ENCODE measurements at places on chromosomes 13 and 19.

DNA sequence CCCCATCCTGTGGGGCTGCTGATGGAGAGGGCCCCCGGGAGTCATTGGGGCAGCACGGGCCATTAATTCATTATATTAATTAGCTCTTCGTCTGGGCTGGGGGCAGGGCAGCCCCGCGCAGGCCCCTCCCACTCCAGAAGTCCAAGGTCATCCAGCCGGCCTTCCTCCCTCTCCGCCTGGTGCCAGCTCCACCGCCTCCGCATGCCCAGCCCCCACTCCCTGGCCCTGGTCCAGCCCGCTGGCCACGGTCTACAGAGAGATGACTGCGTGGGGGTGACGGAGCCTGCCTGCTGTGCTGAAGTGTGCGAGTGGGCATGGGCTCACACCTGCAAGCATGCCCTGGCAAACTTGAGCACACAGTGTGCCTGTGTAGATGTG lies 8.8 kb downstream of the IGLON5 start:
- no peak for DNase-seq

- DNase-seq: no peak
These were observed 171.6 kb downstream of the ZIC5 start for GRCh38 chr13:99800011-99800410.

DNA sequence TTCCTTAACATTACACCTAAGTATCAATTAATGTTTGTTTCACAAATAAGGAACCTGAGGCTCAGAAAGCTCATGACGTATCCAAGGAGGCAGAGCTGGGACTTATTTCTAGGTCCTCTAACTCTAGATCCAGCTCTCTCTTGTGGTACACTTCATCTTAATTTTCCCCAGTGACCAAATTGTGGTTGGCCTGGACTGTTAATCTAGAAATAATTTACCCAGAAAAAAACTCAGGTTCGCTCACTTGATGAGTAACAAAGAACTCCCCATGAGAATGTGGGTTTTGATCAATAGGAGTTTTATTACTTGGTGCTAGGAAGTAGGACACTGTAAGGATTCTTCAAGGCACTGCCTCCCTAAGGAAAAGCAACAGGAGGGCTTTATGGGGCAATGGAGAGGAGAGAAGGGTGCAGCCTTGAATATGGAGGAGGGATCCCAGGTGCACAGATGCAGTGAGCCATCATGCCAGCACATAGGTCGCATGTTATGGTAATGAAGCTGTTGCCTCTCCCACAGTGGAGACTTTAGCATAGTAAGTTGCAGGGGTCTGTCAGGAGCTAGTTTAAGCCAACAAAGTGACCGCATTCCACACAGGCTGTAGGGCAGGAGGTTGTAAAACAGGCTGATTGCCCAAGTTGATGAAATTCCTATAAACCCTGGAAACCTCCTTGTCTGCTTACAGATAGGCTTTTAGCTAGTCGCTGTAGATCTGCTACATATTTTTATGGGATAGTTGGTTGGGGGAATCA lies 14.7 kb downstream of the RAP2A start:
- DNase-seq: no peak

GRCh38 chr19:33403973-33404304 lies 30.4 kb downstream of the CEBPG start:
- no peak for DNase-seq

GRCh38 chr19:13298565-13299481 lies 148.6 kb downstream of the IER2 start:
- no peak for DNase-seq

DNA sequence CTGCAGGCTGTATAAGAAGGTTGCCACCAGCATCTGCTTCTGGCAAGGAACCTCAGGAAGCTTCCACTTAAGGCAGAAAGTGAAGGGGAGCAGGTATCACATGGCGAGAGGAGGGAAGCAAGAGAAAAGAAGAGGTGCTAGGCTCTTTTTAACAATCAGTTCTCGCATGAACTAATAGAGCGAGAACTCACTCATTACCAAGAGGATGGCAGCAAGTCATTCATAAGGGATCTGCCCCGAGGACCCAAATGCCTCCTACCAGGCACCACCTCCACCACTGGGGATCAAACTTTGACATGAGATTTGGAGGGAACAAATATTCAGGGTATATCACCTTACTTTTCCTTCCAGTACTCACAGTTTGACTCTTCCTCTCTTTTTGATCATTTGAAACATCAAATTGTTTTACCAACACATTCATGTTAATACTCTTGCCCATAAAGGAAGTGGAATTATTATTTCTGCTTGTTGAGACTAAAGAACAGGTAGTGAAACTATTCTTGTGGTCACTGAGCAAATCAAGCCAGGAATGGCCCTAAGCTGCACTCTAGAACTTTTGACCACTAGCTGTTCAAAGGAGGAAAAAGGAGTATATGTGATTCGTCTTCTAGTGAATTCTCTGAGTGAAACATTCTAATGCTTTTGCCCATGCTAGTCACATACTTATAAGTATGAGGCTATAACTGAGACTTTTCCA lies 45.0 kb downstream of the LACC1 start:
- no peak for DNase-seq

GRCh38 chr19:4811328-4812131 lies 20.0 kb downstream of the TICAM1 start:
- peak; percentile 77 for DNase-seq

- no peak for DNase-seq
These were observed 2.9 kb upstream of the ARHGAP45 start for GRCh38 chr19:1063909-1064660.

DNA sequence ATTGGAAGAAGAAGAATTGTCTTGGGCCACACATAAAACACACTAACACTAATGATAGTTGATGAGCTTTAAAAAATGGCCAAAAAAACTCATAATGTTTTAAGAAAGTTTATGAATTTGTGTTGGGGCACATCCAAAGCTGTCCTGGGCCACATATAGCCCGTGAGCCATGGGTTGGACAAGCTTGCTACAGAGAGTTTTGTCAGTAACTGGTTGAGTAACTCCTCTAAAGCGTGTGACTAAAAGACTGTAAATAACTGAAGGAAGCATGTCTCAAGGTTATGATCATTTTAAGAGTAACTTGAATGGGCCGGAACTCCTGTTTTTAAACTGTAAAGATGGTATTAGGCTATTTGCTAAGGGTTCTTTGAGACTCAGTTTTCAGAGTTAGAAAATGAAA lies 118.0 kb downstream of the KL start:
- DNase-seq: no peak
